ENCODE measurements at places on chromosomes 12 and 14.

- no peak for DNase-seq
Measured at GRCh38 chr14:91230397-91231035, 14.0 kb downstream of the GPR68 start.

DNA sequence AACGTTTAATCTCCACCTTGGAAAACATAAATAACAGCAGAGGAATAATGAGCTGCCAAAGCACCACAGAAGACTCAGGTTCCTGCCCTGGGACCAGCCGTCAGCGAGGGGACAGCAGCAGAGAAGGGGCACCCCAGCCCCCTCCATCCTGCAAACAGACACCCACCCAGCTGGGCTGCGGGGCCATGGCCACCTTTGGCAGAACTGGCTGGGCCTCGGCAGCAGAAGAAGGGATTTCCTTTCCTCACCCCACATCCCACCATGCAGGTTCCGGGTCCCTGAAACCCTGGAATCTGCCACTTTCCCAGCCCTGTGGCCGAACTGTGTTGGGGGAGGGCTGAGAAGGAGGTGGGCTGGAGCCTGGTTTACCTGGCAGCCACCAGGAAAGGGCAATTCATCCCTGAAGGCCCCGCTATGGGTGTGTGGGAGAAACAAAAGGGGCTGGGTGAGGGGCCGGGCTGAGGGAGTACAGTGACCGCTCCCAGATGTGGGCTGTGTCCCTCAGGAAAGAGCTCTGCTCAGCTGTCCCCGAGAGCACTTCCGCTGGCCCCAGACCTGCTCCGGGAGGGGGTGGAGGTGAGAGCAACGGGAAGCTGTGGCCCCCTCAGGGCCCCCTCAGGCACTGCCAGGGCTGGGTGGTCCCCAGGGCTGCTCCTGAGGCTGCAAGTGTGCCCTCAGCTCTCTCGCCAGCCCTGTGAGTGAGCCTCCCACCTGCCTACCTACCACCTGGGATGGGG is 3.8 kb downstream of the PGF start:
- no peak for DNase-seq

DNA sequence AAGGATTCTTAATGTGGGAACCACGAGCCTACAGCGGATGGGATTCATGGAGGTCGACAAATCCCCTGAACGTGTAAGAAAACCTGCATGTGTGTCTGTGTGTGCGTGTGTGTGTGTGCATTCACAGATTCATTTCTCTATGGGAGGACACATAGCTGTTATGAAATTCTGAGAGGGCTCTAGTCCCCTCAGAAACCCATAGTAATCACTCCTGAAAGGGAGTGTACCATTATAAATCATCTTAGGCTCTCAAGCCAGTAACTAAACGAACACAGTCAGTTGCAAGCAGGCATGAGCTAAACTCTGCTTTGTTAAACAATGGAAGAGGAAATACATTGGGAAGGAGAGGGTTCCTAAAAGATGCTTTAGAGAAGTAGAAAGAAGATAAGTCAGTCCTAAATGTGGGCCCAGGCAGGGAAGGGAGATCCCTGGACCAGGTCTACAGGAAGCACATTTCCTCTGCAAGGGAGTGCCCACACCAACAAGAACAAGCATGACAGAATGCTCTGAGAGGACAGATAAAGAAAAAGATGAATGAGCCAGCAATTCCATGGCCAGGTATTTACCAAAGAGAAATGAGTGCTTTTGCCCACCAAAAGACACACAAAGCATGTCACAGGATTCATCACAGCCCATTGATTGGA is 91.3 kb downstream of the ITPR2 start:
- DNase-seq = no peak

DNA sequence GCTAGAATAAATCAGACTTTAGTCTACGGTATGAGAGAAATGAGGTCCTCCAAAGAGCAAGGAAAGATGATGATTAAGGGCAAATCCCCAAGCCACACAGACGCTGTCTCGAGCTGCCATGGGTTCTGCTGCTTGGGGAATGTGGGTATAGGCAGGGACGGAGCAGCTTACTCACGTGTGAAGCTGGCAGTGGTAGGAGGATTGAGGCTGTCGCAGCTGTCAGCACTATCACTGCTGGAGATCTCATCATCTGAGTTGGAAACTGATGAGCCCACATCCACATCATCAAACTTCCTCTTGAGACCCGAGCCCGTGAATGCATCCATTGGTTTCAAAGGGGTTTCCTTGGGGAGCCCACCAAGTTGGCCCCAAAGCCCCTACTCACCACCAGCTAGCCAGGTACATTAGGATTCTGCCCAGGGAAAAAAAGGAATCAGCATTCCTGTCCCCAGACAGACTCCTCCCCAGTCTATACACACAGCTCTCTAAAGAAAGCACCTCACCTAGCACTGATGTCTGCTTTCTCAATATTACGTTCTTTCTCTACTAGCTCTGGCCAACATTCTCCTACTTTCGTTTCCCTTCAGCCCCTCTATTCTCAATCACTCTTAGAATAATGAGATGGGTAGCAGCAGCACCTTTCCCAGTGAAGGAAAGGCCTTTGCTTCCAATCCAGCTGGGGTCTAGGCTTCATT is 7.0 kb downstream of the CSRNP2 start:
- DNase-seq = no peak

DNA sequence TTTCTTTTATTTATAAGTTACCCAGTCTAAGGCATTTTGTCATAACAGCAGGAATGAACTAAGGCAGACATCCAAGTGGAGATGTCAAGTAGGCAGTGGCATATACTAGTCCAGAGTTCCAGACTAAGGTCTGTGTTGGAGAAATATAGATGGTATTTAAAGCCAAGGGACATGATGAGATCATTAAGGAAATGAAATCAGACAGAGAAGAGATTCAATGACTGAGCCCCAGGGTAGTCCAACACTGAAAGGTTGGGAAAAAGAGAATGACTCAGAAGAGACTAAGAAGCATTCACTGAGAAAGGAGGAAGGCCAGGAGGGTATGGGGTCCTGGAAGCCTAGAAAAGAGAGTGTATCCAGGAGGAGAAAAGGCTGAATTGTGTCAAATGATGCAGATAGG is 442.2 kb upstream of the CCDC196 start:
- DNase-seq = no peak

DNA sequence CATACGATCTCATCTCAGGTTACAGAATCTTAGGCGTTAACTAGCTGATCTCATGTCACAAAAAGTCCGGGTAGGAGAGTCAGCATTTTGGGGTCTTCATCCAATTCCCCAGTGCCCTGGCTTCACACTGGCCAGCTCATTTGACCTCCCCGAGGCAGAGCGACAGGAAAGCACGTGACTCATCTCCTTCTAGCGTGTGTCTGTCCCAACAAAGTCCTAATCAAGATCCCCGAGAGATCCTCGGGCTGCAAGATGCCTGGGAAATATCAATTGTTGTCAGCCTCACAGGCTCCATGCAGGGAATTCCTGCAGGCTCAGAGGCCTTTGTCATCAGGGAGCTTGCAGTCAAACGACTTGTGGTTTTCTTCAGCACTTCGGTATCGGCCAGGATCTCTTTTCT is 57.5 kb downstream of the ZNF664 start:
- DNase-seq = no peak

Data from T-helper 22 cell (primary cell).